ENCODE measurements at places on chromosomes 11 and 22.

DNA sequence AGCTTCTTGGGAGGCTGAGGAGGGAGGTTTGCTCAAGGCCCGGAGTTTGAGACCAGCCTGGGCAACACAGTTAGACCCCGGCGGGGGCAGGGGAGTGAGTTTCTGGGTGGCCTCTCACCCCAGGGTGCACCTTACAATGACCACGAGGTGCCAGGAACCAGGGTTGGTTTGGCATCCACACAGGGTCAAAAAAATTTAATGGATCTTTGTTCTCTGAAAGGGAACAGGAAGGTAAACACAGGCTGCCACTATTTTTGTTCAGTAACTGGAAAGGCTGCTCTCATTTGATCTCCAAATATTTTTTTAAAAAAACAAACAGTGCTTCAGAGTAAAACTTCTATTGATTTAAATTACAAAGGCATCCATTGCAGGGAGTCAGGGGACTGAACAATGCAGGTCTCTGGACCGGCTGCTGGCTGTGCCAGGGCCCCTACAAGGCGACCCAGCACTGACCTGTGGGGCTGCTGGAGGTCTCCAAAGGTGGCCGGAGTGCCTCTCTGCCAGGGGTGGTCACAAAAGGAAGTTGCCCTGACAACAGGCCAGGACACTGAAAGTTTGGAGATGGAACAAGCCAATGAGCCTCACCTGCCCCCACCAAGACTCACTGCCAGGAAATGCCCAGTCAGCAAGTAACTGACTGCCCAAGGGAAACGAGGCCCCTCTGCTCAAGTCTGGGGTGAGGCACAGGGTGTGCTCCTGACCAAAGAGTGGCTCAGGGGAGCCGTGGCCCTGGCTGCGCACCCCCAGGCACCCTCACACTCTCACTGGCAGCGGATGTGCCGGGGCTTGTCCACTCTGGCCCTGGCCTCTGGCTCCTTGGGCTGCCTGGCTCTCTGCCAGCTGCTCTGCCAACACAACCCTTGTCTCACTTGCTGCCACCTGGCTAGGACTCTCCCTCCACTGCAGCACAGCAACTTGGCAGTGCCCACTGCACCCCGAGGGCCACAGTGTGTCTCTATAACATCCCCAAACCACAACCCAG, 51.8 kb downstream of the ARFGAP3 start:
- no peak for DNase-seq

DNA sequence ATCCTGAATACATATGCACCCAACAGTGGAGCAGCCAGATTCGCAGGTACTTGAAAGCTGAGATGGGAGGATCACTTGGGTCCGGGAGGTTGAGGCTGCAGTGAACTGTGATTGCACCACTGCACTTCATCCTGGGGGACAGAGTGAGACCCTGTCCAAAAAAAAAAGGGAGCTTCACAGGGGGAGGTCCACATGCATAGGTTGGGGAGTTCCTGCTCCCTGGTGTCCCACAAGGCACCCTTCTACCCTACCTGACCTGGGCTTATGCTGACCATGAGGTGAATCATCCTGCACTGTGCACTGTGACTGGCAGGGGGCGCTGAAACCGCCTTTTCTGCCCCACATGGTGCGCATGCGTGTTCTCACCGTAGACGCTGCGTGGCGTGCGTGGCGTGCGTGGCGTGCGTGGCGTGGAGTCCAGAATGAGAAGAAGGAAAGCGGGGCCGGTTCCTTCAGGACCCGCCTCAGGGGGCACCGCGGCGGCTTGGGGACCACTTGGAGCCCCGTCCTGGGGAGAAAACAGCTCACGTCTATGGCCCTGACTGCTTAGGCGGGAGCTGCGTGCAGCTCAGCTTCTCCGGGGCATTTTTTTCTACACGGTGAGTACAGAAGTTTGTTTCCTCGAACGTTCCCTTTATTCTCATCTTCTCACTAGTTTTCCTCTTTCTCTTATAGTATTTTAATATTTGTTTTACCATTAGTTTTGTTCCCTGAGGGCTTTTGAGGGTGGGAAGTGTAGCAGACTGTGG, 116.6 kb upstream of the GRK3 start:
- peak; percentile 84 for DNase-seq

GRCh38 chr22:27723158-27723557, 78.4 kb downstream of the MN1 start:
- DNase-seq = no peak

DNA sequence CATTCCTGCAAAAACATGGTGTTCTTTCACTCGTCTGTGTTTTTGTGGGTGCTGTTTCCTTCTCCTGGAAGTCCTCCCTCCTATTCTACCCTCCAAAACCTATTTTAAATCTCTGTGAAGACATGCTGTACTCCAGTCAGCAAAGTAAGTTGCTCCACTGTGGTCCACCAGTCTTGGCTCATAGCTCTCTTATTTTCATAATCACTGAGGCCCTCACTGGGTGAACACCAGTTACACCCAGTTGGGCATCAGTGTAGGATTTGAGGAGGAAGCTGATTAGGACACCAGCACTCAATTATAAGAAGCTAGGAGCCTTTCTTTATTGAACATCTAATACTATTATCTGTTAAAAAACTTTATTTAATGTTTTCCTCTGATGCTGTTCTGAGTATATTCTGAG, 23.9 kb upstream of the EED start:
- no peak for DNase-seq

- DNase-seq = no peak
Observed at GRCh38 chr11:113781682-113782081, 2.1 kb downstream of the CLDN25 start.

GRCh38 chr11:112744041-112744440, 217.2 kb upstream of the NCAM1 start:
- DNase-seq = no peak

- DNase-seq = no peak
Observed at GRCh38 chr11:69663326-69663725, 11.8 kb downstream of the LTO1 start.

DNA sequence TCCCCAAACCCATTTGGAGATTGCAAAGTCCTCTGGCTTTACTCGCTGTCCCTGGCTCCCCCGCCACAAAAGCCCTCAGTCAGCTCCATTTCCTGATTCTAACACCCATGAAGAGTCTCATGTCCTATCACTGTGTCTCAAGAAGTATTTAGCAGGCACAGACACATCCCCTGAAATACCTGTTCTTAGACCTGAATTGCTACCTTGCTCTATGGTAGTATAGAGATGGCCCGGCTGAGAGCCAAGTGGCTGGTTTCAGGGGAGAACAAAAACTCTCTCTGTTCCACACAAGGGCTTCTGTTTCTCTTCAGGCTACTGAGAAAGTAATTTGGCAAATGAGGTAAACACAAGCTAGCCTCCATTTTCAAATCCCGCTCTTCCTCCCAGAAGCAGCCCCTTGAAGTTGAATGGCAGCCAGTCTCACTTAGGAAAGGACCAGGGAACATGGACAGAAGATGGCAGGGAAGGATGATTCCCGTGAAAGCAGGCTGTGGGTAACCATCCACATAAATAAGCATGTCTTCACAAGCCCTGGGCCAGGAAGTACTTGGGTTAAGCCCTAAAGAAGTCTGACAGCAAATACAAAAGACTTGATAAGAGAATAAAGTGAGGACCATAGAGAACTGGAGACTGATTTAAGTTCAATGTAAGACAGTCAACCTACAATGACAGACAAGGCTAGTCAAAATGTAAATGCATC, 137.8 kb downstream of the C11orf58 start:
- DNase-seq = no peak

DNA sequence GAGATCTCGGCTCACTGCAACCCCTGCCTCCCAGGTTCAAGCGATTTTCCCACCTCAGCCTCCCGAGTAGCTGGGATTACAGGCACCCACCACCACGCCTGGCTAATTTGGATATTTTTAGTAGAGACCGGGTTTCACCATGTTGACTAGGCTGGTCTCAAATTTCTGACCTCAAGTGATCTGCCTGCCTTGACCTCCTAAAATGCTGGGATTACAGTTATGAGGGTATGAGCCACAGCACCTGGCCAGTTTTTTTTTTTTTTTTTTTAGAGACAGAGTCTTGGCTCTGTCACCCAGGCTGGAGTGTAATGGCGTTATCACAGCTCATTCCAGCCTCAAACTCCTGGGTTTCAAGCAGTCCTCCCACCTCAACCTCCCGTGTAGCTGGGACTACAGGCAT, 54.9 kb upstream of the PRR5 start:
- DNase-seq = no peak

Measured in stimulated activated CD4-positive, alpha-beta T cell treated with anti-CD3 and anti-CD28 coated beads, Interleukin-1b, Interleukin-23, amount 100 ng/mL, for 1 hour (primary cell).